Right renal pelvis (tissue), 4 donors: ENCODE measurements at places on chromosomes 6 and 20. TPM values are rescaled to one million over a fixed set of nuclear protein-coding genes. Genes with fewer than 3 reads are reported as not detected.

The MATN4 gene
- polyA plus RNA-seq = 0.20 TPM

GRCh38 chr20:12207875-12208274, 290.2 kb downstream of the BTBD3 start:
- DNase-seq = no peak

DNA sequence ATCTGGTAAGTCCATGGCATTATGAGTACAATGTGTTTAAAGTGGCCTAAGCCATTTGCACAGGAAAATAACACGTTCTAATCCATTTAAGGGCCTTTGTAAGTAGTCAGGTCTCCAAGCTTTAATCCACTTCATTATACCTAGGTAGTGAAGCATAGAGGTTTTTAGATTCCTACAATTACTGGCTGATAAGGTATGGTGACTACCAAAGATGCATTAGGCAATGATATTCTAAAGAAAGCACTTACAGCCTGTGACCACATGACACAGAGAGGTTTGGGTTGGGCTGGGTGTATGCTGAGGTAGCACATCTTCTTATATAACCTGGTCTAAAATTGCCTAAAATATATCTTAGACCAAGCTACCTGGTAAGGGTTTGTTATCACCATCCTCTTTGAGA, 504.4 kb downstream of the TFAP2B start:
- no peak for DNase-seq

- no peak for DNase-seq
Measured at GRCh38 chr20:48839154-48839917, 11.5 kb upstream of the PREX1 start.

- no peak for DNase-seq
Measured at GRCh38 chr20:34262488-34263288, 21.5 kb downstream of the ASIP start.

DNA sequence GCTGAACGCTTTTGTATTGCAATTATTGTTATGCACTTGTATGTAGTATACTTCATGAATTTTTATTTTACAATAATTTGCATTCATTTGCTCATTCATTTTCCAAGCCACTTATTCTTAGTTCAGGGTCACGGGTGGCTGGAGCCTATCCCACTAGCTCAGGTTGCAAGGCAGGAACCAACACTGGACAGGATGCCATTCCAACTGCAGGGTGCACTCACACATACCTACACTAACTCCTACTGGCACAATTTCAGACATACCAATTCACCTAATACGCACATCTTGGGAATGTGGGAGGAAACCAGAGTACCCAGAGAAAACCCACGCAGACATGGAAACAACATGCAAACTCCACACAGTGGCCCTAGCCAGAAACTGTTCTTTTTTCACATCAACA, 61.8 kb downstream of the LMBRD1 start:
- DNase-seq = no peak

DNA sequence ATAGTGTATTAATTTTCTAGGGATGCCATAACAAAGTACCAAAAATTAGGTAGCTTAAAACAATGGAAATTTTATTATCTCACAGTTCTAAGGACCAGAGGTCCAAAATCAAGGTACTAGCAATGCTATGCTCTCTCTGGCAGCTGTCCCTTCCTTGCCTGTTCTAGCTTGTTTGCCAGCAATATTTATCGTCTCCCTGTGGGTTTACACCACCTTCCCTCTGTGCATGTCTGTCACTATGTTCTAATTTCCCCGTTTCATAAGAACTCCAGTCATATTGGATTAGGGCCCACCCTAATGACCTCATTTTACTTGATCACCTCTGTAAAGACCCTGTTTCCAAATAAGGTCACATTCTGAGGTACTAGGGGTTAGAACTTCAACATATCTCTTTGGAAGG, 217.2 kb downstream of the IBTK start:
- DNase-seq = no peak

The MEP1A gene
- polyA plus RNA-seq = 0.03 TPM

- DNase-seq = no peak
Measured at GRCh38 chr6:10410207-10411050, 4.4 kb downstream of the TFAP2A start.

DNA sequence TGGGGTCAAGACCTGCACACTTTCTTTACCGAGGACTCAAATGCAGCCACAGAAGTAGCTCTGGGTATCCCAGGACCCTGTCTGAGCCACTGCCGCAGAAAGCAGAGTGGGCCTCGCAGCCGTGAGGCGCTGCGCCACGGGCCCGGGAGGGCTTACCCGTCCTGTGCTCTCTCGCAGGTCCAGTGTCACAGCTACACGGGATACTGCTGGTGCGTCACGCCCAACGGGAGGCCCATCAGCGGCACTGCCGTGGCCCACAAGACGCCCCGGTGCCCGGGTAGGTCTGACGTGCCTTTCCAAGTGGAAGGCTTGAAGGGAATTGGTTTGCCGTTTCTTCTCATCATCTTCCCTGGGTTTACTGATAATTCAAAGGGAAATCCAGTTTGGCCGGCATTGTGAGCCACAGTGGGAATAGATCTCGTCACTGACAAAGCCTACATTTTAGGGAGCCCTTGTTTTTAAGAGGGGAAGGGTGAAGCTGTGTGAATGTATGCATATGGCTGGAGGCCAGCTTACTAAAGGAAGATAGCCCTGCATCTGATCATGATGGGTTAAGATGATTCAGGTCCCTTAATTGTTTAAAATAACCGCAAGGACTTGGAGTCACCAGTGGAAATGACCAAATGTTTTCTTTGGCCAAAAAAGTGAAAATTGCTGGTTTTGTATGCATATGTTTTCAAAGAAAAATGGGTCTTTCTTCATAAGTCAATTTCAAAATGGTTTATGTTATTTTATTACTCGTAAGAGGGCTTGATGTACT, 86.6 kb downstream of the SMOC2 start:
- DNase-seq = no peak

The TMEM200A gene
- 28.4 TPM for polyA plus RNA-seq

DNA sequence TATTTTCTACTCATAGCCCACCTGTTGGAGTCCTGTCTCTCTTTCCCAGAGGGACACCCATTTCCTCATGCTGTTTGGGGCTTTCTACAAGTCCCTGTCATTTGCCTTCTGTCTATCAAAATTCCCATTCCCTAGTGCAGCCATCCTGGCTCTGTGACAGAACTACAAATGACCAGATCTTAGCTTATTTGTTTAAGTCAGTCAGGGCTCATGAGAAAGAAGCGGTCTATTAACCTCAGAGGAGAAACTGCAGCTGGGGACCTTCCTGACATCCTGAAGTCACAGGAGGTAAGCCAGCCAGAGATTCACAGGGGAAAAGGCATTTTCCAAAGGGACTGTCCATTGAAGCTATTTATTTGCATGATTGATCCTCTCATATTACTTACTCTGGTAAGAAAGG, 1.7 kb upstream of the COL9A1 start:
- DNase-seq = no peak
